ENCODE measurements at places on chromosomes 6 and 20.

GRCh38 chr6:110181131-110182030 is 1.2 kb downstream of the CDC40 start:
- DNase-seq = no peak
- H3K36me3 ChIP-seq = peaks cover 11% of the 10 kb centered on the region
- H3K27ac ChIP-seq = no peak overlapping the region
- no peak overlapping the region for H3K4me3 ChIP-seq

DNA sequence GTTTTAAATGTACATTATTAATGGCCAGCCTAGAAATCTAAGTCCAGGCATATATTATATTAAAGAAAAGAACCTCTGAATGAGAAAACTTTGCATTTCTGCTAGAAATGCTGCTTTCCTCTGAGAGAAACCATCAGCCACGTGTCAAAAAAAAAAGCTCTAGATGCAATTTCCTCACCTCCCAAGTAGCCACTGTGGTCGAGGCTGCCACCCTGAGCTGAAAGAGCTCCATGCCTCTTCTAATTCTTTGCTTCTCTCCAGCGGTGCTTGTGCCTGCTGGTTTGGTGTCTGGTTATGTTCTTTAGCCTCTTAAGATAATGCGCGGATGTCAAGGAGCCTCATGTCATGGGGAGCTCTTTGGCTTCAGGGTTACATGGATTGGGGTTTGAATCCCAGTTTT is 316.0 kb downstream of the TFAP2C start:
- no peaks in the 10 kb centered on the region for H3K36me3 ChIP-seq
- H3K4me3 ChIP-seq = no peak overlapping the region
- peaks cover 18% of the 10 kb centered on the region for H3K27me3 ChIP-seq
- no peak for DNase-seq
- H3K4me1 ChIP-seq = no peaks in the 10 kb centered on the region

DNA sequence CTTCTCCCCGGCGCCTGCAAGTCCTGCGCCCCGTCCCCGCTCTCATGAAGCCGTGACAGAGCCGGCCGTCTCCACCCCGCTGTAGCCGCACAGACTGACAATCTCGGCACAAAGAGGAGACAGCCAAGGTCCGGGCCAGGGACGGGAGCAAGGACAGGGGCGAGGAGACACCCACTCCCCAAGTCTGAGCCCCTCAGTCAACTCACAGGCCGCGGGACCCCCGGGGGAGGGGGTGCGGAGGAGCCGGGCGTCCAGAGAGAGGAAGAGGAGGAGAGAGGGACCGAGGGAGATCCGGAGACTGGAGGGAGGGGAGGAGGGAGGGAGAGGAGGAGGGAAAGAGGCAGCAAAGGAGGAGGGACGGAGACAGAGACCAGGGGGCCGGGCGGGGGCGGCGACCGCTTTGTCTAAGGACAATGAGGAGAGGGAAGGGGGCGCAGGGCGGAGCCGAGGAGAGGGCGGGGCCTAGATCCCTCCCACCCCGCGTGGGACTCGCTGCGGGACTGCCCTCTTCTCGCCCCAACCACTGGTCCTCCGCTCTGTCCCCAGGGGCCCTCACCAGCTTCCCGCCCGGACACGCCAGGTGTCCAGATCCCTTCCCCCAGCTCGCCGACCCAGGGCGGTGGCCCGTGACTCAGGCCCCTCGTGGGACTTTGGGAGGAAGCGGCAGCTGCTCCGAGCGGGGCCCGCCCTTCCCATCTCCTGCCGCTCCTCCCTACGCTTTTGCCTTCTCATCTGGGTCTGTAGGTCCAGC is 638 bp upstream of the PPP1R18 start:
- H3K4me1 ChIP-seq = peaks cover 44% of the 10 kb centered on the region
- no peaks in the 10 kb centered on the region for H3K27me3 ChIP-seq
- peak; percentile 89 for DNase-seq

- H3K27ac ChIP-seq = no peak overlapping the region
- DNase-seq = no peak
- no peaks in the 10 kb centered on the region for H3K36me3 ChIP-seq
- peaks cover 8% of the 10 kb centered on the region for H3K4me1 ChIP-seq
- peaks cover 4% of the 10 kb centered on the region for H3K27me3 ChIP-seq
These were observed 142.6 kb downstream of the CDH26 start for GRCh38 chr20:60100780-60101179.

GRCh38 chr6:40922281-40922680 is 116.7 kb downstream of the UNC5CL start:
- no peak overlapping the region for H3K27ac ChIP-seq
- no peaks in the 10 kb centered on the region for H3K4me1 ChIP-seq
- H3K36me3 ChIP-seq = no peaks in the 10 kb centered on the region
- peaks cover 12% of the 10 kb centered on the region for H3K27me3 ChIP-seq
- no peak overlapping the region for H3K4me3 ChIP-seq
- no peak for DNase-seq

DNA sequence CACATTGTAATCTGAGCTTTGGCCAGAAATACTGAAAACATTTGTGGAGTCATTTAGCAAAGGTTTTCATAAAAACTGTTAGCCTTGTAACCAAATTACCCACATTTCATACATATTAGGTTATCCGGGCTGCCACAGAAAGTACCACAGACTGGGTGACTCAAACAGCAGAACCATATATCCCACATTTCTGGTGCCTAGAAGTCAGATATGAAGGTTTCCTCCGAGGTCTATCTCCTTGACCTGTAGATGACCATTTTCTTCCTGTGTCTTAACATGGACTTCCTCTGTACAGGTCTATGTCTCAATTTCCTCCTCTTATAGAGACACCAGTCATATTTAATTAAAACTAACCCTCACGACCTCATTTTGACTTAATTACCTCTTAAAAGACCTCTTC is 49.5 kb upstream of the SMIM28 start:
- no peaks in the 10 kb centered on the region for H3K4me1 ChIP-seq
- peaks cover 24% of the 10 kb centered on the region for H3K27me3 ChIP-seq
- H3K4me3 ChIP-seq = no peak overlapping the region
- no peak for DNase-seq

Measured in activated T-cell treated with anti-CD3 and anti-CD28 coated beads, Interleukin-2, amount 50 U/mL, for 24 hours (primary cell).